Activated CD8-positive, alpha-beta memory T cell treated with anti-CD3 and anti-CD28 coated beads for 24 hours (primary cell): ENCODE measurements at places on chromosomes 2 and 18.
A peak's percentile ranks its signal among the peaks of the same experiment; 100 is the strongest.

GRCh38 chr18:21900605-21901352, 160.2 kb downstream of the MIB1 start:
- no peak for DNase-seq

GRCh38 chr2:72990695-72991438, 73.5 kb downstream of the EMX1 start:
- peak; percentile 37 for DNase-seq

DNA sequence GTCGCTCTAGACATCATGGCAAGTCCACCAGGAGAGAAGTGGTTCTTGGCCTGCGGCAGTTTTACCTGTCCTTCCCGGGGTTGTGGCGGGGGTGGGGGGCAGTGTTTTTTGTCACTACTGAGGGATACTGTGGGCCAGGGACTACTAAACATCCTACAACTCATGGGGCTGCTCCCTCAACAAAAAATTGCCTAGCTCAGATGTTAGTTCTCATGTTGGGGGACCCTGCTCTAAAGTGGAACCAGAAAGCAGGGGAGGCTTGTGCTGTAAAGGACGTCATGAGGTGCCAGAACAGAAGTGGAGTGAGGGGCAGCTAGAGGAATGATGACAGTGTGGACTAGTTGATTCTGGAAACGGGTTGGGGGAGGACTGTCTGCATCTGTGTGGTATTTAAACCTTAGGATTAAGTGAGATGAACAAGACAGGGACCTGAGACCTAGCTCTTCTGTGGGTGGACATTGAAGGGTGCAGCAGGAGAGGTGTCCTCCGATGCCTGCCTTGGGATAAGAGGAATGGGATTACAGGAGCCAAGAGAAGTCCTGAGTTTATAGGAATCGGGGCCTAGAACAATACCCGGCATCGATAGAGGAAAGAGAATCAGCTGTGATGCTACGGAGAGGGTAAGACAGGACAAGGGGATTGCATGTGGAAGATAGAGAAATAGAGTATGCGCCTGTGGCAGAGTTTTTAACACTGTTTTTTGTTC, 2.7 kb downstream of the RPL31 start:
- no peak for DNase-seq

DNA sequence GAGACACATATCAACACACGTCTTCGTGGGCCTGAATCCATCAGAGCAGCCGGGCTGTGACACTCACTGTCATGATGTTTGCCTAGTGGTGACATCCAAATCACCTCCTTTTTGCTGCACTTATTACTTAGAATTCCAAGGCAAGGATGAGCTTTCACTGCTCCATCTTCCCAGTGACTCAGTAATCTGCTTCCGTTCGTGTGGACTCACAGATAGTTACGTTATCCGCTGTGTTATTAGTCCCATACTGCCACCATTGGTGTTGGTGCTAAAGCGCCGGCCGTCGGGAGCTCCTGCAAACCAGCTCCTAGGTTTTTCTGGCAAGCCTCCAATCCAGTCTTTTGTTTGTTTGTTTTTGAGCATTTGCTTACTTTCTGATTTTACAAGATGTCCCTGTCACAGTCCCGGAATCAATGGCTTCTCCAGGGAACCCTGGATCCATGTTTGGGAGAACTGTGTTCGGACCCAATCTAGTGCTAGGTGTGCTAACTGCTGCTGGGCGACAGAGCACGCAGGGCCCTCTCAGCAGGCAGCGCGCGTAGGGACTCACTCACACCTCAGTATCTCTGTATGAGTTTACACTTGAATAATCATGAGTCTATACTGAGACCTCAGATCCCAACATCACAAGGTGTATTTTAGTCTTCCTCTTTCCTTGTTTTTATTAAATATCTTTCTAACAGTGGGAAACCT, 42.6 kb downstream of the HDAC4 start:
- no peak for DNase-seq

- no peak for DNase-seq
Observed at GRCh38 chr2:200393191-200393590, 86.7 kb downstream of the SPATS2L start.

DNA sequence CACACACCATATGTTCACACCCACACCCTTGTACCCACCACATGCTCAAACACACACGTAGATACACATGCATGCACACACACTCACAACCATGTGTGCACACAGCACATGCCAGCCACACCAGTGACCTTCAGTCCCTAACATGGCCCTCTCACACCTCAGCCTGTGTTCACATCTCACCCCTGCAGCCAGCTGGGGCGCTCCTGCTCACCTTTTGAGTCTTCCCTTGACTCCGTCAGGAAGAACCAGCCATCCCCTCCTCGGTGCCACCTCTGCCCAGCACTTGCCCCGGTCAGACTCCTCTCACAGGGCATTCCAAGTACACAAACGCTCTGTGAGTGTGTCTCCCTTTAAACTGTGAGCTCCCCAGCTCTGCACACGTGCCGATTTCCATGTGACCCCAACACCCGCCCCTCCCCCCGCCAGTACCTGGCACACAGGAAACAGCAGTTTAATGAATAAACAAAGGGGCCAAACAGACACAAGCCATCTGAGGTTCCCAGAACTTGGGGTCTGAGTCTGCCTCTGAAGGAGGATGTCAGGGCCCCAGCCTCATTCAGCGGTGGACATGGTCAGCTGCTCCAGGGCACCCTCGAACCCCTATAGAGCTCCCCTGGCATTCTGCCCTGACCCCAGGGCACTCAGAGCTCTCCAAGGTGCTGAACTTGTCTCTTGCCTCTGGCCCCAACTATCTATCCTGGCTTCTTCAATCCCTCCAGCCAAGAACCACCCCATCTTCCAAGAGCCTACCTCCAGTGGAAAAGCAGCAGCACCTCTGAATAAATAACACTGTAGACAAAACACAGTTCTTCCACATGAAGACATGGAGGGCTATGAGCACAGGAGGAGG, 252.9 kb downstream of the ATAD2B start:
- no peak for DNase-seq

- peak; percentile 84 for DNase-seq
Observed at GRCh38 chr2:231708773-231709635, 679 bp downstream of the PTMA start.

GRCh38 chr2:147099845-147100244, 745.0 kb upstream of the ACVR2A start:
- DNase-seq = no peak

DNA sequence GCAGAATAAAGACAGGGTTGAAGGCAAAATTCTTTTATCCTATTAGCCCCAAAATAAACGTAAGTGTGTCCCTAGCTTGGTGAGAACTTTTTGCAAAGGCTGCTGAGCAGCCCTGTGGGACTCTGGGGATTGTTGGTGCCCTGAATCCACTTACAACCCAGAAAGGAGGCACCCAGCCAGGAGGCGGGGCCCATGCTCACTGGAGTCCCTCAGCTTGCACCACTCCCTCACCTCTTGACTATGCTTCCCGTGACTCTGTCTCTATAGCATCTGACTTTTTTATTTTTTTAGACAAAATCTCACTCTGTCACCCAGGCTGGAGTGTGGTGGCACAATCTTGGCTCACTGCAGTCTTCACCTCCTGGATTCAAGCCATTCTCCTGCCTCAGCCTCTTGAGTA, 15.8 kb upstream of the COL6A3 start:
- DNase-seq = no peak

- DNase-seq = no peak
Observed at GRCh38 chr2:23355001-23355400, 30.0 kb upstream of the KLHL29 start.

- DNase-seq = no peak
Observed at GRCh38 chr2:54845514-54845913, 122.1 kb downstream of the EML6 start.

DNA sequence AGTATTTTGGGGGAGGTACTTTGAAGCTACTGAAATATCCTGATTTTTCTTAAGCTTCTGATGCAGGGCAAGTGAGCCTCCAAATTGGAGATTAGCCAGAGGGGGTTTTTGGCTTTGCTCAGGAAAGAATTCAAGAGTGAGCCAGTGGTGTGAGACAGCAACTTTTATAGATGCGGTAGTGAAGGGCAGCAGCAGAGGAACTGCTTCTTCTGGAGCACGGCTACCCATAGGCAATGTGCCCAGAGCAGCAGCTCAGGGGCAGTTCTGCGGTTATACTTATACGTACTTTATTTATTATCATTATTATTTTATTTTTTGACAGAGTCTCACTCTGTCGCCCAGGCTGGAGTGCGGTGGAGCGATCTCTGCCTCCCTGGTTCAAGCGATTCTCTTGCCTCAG, 19.8 kb upstream of the NT5DC4 start:
- DNase-seq = peak; percentile 41

- DNase-seq = no peak
Observed at GRCh38 chr2:139514951-139515350, 734.8 kb upstream of the NXPH2 start.

DNA sequence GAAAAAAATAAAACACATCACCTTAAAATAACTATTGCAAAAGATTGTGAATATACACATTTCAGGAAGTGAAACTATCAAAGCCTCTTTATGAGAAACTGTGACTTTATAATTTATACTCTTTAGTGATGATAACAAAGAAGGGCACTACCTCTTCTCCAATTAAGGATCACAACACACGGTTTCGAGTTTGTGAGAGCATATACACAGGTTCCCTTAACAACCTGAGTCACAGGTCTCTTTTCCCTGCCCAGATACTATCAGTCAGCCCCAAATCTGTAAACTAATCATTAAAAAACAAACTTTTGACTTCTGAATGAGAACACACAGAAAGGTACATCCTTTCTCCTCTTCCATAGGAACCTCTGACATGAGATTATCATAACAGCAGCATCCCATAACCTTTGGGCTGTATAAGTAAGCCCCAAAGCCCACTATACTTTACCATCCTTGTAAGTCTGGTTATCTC, 44.9 kb downstream of the PTPN2 start:
- DNase-seq = no peak

GRCh38 chr2:74550231-74550630, 3.5 kb downstream of the LOXL3 start:
- no peak for DNase-seq

- DNase-seq = no peak
Observed at GRCh38 chr2:5736886-5737285, 44.7 kb downstream of the SOX11 start.

- no peak for DNase-seq
Observed at GRCh38 chr2:57899898-57900297, 146.7 kb upstream of the VRK2 start.

DNA sequence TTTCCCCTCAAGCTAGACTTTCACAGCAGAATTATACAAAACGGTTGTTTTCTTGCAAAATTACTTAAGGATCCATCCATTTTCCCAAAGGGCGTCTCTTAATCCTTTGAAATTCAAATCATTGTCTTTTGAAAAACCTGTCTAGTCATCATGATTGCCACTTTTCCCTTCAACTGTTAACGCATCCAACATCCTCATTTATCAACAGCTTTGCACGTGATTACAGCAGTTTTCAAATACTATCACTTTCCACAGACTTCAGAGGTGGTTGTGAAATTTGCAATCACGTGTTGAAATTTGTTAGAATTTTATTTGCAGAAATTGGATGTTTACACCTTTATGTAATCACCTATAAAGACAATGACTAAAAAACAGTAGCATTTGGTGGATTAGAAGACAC, 304.4 kb upstream of the SLC39A10 start:
- DNase-seq = no peak

DNA sequence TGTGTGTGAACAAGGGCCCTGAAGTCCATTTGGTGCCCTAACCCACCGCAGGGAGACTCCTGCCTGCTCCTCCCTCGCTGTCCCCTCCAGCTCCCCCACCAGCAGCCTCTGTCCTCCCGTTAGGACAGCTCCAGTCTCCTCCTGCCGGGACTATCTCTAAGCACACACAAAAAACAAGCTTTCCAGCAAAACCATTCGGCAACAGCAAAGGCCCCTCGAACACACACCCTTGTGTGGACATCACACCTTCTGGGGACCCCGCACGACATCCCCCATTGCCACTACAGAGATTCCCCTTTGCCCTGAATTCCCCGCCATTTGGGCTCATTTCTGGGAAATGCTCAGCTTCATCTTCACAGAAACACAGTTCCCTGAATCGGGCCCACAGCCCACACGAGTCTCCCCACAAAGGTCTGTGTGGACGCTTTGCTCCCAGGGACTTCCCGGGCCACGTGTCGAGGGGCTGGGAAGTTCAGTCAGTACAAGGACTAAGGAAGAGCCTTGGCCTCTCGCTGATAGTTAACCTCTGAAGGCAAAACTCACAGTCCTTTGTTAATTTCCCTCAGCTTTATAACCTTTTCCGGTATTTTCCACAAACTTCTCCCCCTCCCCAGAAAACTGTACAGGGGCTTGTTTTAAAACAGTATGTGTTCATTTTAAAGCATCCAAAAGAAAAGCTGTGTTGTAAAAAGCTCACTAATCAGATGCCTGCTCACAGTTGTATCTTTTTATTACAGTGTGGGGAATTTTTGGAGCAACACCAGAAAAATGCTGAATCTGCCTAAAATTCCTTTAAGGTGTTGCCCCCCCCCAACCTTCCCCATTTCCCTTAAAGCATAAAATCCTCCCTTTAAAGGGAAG, 25.9 kb downstream of the SMAD7 start:
- DNase-seq = peak; percentile 75

DNA sequence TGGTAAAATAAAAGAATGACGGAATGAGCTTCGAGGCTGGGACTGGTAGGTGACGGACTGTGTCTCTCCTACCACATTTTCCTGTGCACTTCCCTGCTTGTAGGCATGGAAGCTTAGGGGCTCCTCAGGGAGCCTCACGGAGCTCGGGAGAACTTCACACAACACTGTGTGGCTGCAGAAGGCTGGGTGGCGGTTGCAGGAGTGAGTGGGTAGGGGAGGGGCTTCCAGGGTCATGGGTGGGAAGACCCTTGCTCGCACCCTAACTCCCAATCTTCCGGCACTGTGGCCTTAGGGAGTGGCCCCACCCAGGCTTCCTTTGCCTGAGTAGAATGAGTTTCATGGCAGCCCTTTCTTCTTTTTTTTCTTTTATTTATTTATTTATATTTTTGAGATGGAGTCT, 128.6 kb downstream of the INHBB start:
- no peak for DNase-seq

GRCh38 chr2:73037947-73038585, 33.4 kb downstream of the SFXN5 start:
- no peak for DNase-seq

DNA sequence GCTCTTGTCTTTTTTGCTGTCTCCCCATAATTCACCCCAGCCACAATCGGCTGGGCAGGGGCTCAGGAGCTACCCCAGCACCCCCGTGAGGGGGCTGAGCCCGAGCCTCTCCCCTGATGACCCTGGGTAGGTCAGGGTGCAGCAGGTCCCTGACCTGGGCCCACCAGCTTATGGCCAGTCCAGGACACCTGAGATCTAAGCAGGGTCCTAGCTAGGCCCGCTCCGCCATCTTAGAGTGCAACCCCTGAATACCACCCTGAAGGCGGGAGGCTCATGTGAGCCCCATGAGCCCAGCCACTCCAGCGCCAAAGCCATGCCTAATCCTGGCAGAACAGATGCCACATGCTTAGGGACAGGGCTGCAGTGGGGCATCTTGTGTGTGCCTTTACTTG, 16.2 kb downstream of the STK25 start:
- no peak for DNase-seq

DNA sequence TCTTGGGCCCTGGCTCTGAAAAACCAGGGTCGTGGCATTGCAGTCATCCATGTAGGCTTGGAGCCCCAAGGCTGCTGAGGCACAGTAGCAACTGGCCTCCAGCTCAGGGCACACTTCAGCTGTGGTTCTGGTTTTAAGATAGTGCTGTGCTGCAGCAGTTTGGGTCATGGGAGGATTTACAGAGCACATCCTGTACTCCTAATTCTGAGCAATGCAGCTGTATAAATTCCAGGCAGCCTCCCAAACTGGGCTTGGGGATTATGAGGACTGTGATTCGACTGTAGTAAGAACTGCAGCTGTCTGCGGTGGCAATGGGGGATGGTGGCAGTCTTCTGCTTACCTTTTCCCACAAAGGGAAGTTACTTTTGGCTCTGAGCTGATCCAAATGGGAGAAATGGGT, 536.3 kb upstream of the GCFC2 start:
- no peak for DNase-seq

GRCh38 chr2:64352292-64352691, 101.7 kb upstream of the LGALSL start:
- DNase-seq = no peak
